Kidney epithelial cell (primary cell): ENCODE measurements at places on chromosomes 1 and 21. TPM values are rescaled to one million over a fixed set of nuclear protein-coding genes. Genes with fewer than 3 reads are reported as not detected.

- no peak for DNase-seq
These were observed 12.2 kb downstream of the ZNF697 start for GRCh38 chr1:119635811-119636390.

DNA sequence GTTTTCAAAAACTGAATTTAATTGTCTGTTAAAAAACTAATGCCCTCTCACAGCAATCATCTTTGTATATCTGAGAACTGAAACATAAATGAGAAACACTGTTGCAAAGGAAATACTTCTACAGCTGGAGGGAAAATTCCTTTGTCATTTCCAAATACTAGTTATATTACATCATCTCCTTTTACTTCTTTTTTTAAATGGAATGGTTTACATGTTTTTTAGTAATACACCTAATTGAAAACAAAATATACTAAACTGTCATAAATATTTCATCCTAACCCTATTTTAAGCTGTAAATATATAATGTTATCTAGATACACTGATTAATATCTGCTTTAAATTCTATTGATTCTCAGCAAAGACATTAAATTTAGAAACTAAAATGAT is 19.1 kb downstream of the CDC42BPA start:
- DNase-seq: no peak

DNA sequence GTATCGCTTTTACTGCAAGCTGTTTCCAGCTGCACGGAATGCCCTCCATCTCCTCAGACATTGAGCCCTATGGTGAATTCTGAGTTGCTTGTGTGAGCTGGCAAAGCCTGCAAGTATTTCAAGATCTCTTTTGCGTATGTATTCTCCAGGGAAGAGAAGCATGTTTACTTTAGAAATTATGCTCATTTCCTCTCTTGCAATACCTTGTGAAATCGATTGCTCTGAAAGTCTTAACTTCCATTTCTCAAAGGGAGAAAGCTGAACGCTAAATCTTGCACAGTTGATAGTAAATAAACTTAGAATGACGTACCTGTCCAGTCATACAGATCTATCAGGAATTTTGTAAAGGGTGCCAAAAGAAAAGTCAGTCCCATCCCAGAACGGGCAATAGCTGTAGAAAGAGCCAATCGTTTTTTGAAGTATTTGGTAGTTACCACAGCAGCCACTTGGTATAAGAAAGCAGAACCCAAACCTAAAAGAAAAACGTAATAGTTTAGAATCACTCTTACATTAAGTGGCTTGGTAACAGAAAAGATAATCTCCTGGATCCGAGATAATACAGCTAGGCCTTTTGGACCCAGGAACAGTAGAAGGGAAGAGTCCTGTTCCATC is 10.0 kb downstream of the SLC16A4 start:
- no peak for DNase-seq

DNA sequence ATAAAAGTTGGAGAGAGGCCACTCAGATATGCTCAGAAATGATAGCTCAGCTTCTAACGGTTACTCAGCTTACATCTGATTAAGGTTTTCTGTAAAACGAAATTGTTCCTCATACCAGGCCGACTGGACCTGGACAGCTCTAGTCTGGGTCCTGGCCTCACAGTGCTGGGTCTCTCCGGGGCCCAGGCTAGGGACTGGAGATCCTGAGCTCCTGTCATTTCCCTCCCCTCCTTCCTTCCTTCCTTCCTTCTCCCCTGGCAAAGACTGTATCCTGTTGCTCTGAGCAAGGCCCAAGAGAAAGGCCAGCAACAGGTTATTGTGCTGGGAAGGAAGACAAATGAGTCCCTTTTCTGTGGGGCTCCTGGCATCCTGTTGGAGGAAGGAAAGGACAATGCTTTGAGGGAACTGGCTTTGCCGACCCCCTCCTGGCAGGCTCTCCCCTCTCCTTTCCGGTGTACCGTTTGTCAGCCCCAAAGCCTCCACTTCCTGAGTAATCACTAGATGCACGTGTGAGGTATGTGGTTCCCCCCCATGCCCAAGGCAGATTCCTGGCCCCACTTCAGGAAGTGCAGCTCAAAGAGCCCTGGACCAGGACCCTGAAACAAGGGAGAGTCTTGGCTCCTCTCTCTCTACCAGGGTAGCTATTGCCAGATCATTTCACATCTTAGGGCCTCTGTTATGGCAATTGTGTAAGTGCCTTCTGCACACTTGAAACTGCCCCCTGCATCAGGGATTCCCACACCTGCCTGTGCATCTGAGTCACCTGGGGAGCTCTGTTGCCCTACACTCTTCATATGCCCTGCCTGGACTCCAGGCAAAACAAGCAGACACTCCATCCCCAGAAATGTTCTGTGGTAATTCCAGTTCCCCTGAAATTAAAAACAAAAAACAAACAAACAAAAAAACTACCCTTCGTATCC is 212.7 kb upstream of the FGGY start:
- no peak for DNase-seq

- no peak for DNase-seq
These were observed 45.8 kb downstream of the SLC25A24 start for GRCh38 chr1:108154314-108154713.

Gene C8B
- not detected in 2 replicates for total RNA-seq

GRCh38 chr1:11318982-11319381 is 46.0 kb downstream of the UBIAD1 start:
- DNase-seq: no peak

GRCh38 chr1:43729816-43730463 is 22.6 kb downstream of the ST3GAL3 start:
- no peak for DNase-seq

Gene PRR9
- total RNA-seq: not detected in 2 replicates

Gene BTBD19
- 3.8 and 4.4 TPM in 2 replicates for total RNA-seq
